ENCODE measurements at places on chromosomes 11 and 22. TPM values are rescaled to one million over a fixed set of nuclear protein-coding genes. Genes with fewer than 3 reads are reported as not detected.

DNA sequence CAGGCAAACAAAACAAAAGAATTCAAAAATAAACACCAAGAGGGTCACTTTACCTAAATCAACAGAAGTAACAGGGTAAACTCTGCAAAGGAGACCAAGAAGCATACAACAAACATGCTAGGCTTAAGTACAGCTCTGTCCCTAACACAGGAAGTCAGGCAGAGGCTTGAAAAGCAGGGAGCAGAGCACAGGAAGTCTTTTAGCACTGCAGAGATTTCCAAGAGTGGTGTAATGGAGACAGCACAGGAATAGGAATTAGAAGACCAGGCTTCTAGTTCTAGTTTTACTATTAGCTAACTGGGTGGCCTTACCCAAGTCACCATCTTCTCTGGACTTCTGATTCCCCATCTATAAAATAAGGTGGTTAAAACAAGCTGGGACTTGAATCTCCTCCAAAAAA lies 1.9 kb downstream of the RBFOX2 start:
- DNase-seq: no peak
- H3K4me3 ChIP-seq: peak overlapping the region; percentile 84
- peaks cover 49% of the 10 kb centered on the region for H3K4me1 ChIP-seq
- peaks cover 6% of the 10 kb centered on the region for H3K36me3 ChIP-seq

- DNase-seq: no peak
- peaks cover 15% of the 10 kb centered on the region for H3K4me1 ChIP-seq
These were observed 115.6 kb downstream of the SGSM3 start for GRCh38 chr22:40485813-40486667.

DNA sequence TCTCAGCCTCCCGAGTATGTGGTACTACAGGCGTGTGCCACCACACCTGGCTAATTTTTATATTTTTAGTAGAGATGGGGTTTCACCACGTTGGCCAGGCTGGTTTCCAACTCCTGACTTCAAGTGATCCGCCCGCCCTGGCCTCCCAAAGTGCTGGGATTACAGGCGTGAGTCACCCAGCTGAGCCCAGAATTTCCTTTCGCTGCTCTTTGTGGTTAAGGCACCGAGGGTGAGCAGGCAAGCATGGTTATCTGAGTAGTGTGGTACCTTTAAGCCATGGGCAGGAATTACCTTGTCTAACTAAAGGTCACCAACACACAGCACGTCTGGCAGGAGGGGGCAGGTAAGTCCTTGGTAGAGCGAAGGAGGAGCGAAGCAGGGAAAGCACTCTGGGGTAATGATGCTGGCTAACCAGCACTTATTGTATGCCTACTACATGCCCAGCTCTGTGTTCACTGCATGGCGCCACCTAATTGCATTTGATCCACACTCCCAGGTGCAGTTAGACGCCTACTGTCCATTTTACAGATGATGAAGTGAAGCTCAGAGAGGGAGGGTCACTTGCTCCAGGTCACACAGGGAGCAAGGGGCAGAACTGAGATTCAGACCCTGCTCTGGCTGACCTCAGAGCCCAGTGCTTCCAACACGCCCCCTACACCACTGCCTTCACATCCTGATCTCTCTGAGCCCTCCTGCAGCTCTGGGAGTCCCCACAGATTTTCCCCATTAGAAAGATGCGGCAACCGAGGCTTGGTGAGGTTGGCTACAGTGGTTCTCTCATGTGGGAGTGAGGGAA lies 45.7 kb downstream of the TRIOBP start:
- H3K36me3 ChIP-seq: no peaks in the 10 kb centered on the region
- H3K27ac ChIP-seq: peak overlapping the region; percentile 79
- no peak overlapping the region for H3K4me3 ChIP-seq

DNA sequence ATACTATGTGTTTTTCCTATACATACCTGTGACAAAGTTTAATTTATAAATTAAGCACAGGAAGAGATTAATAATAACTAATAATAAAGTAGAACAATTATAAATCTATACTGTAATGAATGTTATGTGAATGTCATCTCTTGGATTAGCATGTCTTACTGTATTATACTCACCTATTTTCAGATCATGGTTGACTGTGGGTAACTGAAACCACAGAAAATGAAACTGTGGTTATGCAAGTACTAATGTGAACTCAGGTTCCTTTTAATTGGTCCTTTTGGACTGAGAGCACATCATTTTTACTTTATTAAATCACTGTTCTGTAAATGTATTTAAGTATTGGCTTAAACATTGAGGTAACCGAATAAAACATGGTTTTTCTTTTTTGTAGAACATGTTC lies 108.8 kb downstream of the PPP6R3 start:
- no peaks in the 10 kb centered on the region for H3K27me3 ChIP-seq
- H3K36me3 ChIP-seq: peaks cover 49% of the 10 kb centered on the region
- H3K4me1 ChIP-seq: peaks cover 16% of the 10 kb centered on the region
- no peak overlapping the region for H3K4me3 ChIP-seq

- peaks cover 29% of the 10 kb centered on the region for H3K4me1 ChIP-seq
- H3K27ac ChIP-seq: no peak overlapping the region
These were observed 5.7 kb upstream of the MYEOV start for GRCh38 chr11:69287968-69288882.

GRCh38 chr11:113896156-113896879 lies 8.3 kb upstream of the HTR3B start:
- peaks cover 14% of the 10 kb centered on the region for H3K27me3 ChIP-seq
- H3K27ac ChIP-seq: no peak overlapping the region
- H3K36me3 ChIP-seq: no peaks in the 10 kb centered on the region
- H3K4me1 ChIP-seq: peaks cover 18% of the 10 kb centered on the region

DNA sequence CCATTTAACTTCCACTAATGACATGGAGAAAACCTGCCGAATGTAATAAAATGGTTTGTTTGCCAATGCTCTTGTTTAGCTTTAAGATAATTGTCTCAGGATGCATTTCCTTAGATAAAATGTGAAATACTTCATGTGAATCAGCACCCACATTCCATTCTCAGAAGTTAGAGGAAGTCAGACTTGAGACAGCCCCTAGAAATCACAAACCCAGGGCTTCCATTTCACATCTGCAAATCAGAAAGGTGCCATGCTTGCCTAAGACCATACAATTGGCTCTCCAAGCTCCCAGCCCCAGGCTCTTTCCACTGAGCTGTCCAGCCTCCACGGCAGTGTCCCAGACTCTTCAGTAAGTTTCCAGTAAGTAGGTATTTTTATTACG lies 35.6 kb upstream of the ADORA2A start:
- DNase-seq: no peak
- no peak overlapping the region for H3K4me3 ChIP-seq
- no peaks in the 10 kb centered on the region for H3K27me3 ChIP-seq

GRCh38 chr22:46547179-46547882 lies 9.9 kb upstream of the CELSR1 start:
- peaks cover 33% of the 10 kb centered on the region for H3K4me1 ChIP-seq
- DNase-seq: peak; percentile 66
- H3K27me3 ChIP-seq: peaks cover 15% of the 10 kb centered on the region
- H3K36me3 ChIP-seq: no peaks in the 10 kb centered on the region
- H3K27ac ChIP-seq: peak overlapping the region; percentile 73

DNA sequence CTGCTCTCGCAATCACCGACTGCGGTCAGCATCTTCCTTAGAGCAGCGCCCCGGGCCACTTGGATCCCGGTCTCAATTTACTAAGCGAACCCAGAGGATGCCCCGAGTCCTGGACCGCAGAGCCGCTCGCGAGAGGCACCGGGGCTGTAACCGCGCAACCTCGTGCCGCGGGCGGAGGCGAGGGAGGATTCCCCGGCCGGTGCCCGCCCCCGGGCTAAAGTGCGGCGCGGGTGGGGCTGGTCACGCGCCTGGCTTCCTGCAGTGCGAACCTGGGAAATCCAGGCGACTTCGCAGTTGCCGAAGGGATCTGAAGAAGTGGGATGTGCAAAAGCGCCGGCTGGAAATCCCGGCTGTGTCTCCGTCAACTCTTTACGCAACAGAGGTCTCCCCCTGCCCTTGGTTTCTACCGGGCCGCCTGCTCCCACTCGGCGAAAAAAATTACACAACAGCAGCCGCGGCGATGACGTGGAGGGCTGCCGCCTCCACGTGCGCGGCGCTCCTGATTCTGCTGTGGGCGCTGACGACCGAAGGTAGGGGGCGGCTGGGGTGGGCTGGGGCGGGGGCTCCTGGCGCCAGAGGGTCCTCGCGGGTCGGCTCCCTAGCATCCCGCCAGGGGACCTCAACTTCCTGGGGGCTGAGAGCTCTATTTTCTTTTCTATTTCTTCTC lies at the start of gene NCR3LG1:
Gene NCR3LG1 (plus strand): TSS at position 291 of the 667 bp plus-strand sequence. CDS start 170 bp downstream, at position 461.
- H3K36me3 ChIP-seq: peaks cover 2% of the 10 kb centered on the region
- H3K27me3 ChIP-seq: peaks cover 39% of the 10 kb centered on the region
- H3K4me1 ChIP-seq: peaks cover 23% of the 10 kb centered on the region
- H3K4me3 ChIP-seq: peak within 1 kb of the TSS; percentile 75

DNA sequence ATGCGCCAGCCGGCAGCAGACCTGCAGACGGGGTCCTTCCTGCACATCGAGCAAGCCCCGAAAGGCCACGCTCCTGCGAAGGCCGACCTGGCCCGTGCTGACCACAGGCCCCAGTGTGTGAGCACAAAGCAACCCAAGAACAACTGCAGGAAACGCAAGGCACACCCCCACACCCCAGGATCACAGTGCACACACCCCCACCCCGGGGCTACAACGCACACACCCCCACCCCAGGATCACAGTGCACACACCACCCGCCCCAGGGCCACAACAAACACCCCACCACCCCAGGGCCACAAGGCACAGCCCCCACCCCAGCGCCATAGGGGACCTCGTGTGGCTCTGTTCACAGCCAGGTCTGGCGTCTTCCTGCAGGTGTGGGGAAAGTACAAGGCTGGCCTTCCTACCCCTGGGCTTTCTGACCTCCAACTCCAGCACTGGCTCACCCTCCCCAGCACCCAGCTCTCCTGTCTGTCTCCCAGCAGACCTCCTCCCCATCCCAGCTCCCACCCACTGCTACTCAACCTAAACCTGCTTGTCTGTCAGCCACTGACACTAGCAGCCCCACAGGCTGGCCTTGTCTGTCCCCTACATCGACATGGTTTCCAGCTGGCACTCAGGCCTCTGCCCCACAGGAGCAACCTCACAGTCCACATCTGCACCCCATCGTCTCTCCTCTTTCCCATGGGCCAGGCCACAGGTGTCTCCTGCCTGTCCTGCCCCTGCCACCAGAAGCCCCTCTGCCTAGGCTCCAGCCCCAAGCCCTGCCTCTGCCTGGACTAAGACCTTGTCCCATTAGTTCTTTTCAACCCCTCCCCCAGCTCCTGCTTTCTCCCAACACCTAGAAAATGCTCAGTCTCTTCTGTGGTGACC lies 20.5 kb upstream of the EFCAB6 start:
- H3K36me3 ChIP-seq: no peaks in the 10 kb centered on the region
- H3K4me3 ChIP-seq: no peak overlapping the region
- DNase-seq: no peak
- H3K27me3 ChIP-seq: no peaks in the 10 kb centered on the region

GRCh38 chr11:68695531-68695930 lies 11.2 kb downstream of the GAL start:
- no peak for DNase-seq
- peaks cover 19% of the 10 kb centered on the region for H3K27me3 ChIP-seq
- no peak overlapping the region for H3K27ac ChIP-seq
- no peak overlapping the region for H3K4me3 ChIP-seq

GRCh38 chr11:19892387-19892786 lies 179.8 kb downstream of the NAV2 start:
- H3K27me3 ChIP-seq: no peaks in the 10 kb centered on the region
- no peak overlapping the region for H3K4me3 ChIP-seq
- DNase-seq: no peak
- no peak overlapping the region for H3K27ac ChIP-seq

DNA sequence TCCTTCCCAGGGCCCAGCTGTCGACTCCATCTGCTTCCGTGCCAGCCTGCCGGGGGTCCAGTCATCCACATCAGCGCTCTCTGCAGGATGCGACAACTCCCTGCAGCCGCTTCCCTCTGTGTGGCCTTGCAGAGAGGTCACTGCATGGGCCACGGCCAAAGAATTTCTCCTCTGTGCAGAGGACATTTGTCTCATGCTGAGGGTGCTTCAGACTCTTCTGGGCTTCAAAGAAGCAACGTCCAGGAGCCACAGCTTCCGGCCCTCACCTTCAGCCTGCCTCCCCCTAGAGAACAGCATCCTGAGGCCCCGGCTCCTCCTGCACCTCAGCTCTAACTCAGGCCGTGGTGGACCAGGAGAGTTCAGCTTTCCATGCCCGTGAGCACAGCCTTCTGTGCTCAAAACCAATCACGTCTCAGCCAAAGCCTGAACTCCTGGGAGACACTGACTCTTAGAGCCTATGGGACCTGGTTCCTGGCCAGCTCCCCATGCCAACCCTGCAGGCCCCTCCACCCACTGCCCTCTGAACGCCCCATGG lies 258.9 kb downstream of the BRD1 start:
- DNase-seq: no peak
- H3K4me3 ChIP-seq: no peak overlapping the region
- H3K27ac ChIP-seq: no peak overlapping the region
- no peaks in the 10 kb centered on the region for H3K4me1 ChIP-seq
- no peaks in the 10 kb centered on the region for H3K36me3 ChIP-seq

GRCh38 chr22:39820256-39820655 lies 73.3 kb downstream of the ENTHD1 start:
- no peaks in the 10 kb centered on the region for H3K4me1 ChIP-seq
- H3K27ac ChIP-seq: no peak overlapping the region
- H3K4me3 ChIP-seq: no peak overlapping the region
- H3K36me3 ChIP-seq: no peaks in the 10 kb centered on the region
- H3K27me3 ChIP-seq: peaks cover 74% of the 10 kb centered on the region

DNA sequence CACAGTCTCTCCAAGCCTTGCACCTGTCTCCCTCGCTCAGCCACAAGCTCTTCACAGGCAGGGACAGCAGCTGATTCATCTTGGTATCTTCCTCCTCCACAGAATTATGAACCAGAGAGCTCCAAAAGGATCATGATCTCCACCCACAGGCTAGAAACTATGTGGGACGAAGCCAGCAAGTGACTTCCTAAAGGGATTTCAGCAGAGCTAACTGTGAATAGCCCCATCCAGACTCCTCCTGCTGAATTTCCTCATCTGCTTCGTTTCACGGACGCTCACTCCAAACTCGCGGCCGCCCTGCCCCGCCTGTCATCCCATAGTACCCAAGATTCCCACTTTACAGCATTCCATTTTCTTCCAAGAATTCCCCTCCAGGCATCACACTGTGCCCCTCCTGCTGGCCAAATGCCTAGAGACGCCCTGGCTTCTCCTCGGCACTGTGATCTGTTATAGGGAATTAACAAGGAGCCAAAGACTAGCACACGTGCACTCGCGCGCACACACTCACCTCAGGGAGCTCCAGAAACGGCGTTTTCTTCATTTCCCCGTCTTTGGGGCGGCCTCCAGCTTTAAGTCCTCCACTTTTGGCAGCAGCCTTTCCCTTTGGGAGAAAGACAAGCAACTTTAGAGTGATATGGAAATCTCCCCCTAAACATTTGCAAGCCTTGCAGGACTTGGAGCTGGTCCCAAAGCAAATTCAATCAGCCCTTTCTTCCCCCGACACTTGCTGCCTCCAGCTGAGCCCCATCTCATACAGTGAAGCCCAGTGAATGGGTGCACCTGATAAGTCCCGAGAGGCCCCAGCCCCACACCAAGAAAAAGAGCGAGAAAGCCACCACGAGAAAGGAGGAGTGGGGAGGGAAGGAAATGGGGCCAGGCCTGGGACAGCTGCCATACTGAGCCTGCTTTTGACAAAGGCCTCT lies 35.5 kb downstream of the SPATA19 start:
- peaks cover 15% of the 10 kb centered on the region for H3K27me3 ChIP-seq
- no peaks in the 10 kb centered on the region for H3K36me3 ChIP-seq
- no peak overlapping the region for H3K27ac ChIP-seq

The HSD17B12 gene
- total RNA-seq: 93.6 TPM

The LRRC56 gene
- total RNA-seq: 3.0 TPM

The SAA4 gene
- not detected for total RNA-seq

The FZD4 gene
- total RNA-seq: 22.5 TPM

The GRM5 gene
- total RNA-seq: 0.35 TPM

The TTC17 gene
- 147 TPM for total RNA-seq

The LPXN gene
- 5.8 TPM for total RNA-seq

Measured in mesothelial cell of epicardium (in vitro differentiated cells).